ENCODE measurements at places on chromosomes 11 and 22. TPM values are rescaled to one million over a fixed set of nuclear protein-coding genes. Genes with fewer than 3 reads are reported as not detected.

MPPED1 gene
- total RNA-seq: 4.1 TPM

C11orf65 gene
- total RNA-seq: 22.1 TPM

RIMBP3C gene
- total RNA-seq: 20.8 TPM

SLC25A45 gene
- 10.6 TPM for total RNA-seq

SLC36A4 gene
- total RNA-seq: 23.5 TPM

ABCG4 gene
- total RNA-seq: 5.4 TPM

GRCh38 chr11:75320046-75320618 is 31.3 kb downstream of the ARRB1 start:
- H3K27me3 ChIP-seq: no peaks in the 10 kb centered on the region
- no peaks in the 10 kb centered on the region for H3K36me3 ChIP-seq
- H3K27ac ChIP-seq: no peak overlapping the region
- no peak overlapping the region for H3K4me3 ChIP-seq
- DNase-seq: no peak

- H3K4me1 ChIP-seq: no peaks in the 10 kb centered on the region
- no peaks in the 10 kb centered on the region for H3K27me3 ChIP-seq
- H3K36me3 ChIP-seq: no peaks in the 10 kb centered on the region
- no peak overlapping the region for H3K4me3 ChIP-seq
- no peak for DNase-seq
These were observed 169.7 kb downstream of the CEP164 start for GRCh38 chr11:117497206-117497951.

DNA sequence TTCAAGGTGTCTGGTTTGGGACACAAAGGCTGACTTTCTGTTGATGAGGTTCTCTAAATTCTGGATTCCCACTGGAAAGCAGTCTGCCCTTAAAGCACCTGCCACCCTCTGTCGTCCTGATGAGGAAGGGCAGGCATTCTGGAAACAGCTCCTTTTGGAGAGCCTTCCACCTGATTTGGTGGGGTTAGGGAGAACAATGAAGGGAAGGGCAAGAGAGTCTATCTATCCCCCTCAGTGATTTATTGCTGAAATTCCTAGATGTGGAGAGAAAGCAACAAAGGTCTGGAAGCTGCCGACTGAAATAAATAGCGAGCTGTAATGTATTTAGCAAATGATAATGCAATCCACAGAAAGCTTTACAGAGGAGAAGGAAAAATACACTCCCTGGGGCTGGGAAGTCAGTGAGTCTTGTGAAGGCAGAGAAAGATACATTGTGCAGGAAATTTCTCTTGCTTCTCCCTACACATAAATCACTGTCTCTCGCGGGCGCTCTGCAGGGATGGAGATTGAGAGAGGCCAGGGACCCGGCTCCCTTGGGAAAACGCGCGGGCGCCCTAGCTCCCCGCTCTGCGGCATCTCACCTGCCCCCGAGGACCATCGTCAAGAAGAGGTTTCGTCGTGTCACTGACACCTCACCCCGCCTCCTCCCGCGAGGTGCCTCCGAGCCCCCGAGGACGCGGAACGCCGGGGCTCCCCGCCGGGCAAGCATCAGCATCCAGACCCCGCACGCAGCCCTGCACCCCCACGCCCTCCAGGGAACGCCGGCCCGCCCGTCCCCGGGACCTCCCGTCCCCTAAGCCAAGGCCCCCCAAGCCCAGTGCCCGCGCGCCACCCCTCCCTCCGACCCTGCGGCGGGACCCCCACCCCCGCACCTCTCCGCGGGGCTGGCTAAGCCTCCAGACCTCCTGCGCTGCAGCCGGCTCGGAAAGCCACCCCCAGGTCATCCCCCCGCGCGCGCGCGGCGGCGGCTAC is 673 bp downstream of the CDON start:
- H3K27ac ChIP-seq: peak overlapping the region; percentile 79
- no peaks in the 10 kb centered on the region for H3K36me3 ChIP-seq
- no peaks in the 10 kb centered on the region for H3K27me3 ChIP-seq
- DNase-seq: peak; percentile 41

GRCh38 chr11:19879307-19880087 is 166.9 kb downstream of the NAV2 start:
- H3K4me3 ChIP-seq: no peak overlapping the region
- no peaks in the 10 kb centered on the region for H3K36me3 ChIP-seq
- H3K27me3 ChIP-seq: no peaks in the 10 kb centered on the region
- no peaks in the 10 kb centered on the region for H3K4me1 ChIP-seq

DNA sequence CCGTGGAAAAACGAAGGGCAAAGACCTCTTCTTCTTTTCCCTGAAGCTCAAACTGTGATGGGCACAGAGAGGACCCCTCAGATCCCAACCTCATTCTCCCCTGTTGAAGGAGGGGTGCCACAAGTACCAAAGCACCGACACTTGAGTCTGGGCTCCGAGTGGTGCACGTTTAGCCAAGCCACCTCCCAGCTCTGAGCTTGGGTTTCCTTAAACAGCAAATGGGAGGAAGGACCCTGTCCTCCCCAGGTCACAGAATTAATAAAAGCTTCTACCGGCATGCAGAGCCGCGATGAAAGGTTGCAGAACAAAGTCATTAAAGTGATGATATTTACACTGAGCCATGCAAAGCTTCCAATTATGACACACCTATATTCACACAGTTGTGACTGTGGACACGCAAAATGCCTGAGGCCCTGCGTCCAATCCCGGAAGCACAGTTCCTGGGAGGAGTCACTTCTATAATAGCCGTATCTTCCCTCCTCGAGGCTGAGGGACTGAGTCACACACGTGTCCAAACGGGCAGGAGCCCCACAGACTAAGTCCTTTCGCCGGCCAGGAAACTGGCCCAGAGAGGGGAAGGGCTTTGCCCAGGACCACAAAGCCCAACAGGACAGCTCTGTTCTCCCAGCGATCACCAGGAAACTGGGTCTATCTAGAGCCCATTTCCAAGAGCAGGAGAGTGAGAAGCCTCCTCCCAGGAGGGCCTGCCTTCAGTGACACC is 922 bp upstream of the CSNK1E start:
- DNase-seq: peak; percentile 66
- no peaks in the 10 kb centered on the region for H3K36me3 ChIP-seq
- H3K27ac ChIP-seq: peak overlapping the region; percentile 98
- H3K4me1 ChIP-seq: peaks cover 49% of the 10 kb centered on the region

DNA sequence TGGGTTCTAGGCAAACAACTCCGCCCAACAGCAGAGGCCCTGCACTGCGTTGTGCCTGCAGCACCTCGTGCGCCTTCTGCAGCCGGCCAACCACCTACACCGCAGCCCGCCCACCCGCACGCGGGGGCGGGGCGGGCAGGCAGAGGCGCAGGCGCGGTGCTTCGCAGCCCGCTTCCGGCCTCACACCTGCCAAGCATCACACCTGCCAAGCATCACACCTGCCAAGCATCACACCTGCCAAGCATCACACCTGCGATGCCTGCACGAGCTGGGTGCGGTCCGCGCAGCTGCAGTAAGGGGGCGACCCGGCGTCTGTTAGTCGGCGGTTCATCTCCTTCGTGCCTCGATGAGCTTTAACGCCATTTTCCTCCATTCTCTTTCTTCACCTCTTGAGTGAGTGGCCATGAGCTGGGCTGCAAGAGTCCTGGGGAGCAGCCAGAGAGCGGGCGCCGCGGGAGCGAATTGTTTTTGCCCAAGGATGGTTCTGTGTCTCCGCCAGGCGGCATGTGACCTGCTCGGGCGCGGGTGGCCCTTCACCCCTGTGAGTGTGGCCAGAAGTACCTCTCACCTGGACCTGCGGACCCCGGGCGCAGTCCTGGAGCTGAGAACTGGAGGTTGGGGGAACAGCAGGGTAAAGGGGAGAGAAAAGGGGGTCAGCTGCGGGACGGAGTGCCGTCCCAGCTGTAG is at the start of gene LDHAL6A:
Gene LDHAL6A (plus strand): TSS at position 171 of the 687 bp plus-strand sequence. CDS start 825 bp downstream, outside the sequence.
- peak within 1 kb of the TSS; percentile 50 for H3K4me3 ChIP-seq
- H3K36me3 ChIP-seq: no peaks in the 10 kb centered on the region
- no peaks in the 10 kb centered on the region for H3K27me3 ChIP-seq

DNA sequence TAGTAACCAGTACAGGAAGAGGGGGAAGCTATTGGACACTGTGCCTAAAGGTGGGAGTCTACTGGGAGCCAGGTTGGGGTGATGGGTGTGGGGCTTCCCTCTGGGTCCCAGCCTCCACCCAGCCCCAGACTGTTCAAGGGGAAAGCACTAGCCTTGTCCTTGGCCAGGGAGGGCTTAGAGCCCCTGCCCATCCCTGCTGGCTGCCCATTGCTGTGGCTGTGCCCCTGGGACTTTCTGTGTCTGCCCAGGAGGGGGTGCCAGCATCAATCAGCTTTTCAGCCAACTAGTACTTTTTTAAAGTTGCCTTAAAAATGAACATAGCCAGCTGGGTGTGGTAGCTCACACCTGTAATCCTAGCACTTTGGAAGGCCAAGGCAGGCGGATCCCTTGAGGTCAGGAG is 19.9 kb downstream of the INCENP start:
- no peaks in the 10 kb centered on the region for H3K36me3 ChIP-seq
- H3K27me3 ChIP-seq: no peaks in the 10 kb centered on the region
- no peak overlapping the region for H3K27ac ChIP-seq
- peak; percentile 11 for DNase-seq

GRCh38 chr11:62540804-62541701 is 5.6 kb downstream of the AHNAK start:
- peak overlapping the region; percentile 23 for H3K27ac ChIP-seq
- no peaks in the 10 kb centered on the region for H3K36me3 ChIP-seq
- peaks cover 56% of the 10 kb centered on the region for H3K4me1 ChIP-seq
- H3K27me3 ChIP-seq: no peaks in the 10 kb centered on the region
- no peak overlapping the region for H3K4me3 ChIP-seq

DNA sequence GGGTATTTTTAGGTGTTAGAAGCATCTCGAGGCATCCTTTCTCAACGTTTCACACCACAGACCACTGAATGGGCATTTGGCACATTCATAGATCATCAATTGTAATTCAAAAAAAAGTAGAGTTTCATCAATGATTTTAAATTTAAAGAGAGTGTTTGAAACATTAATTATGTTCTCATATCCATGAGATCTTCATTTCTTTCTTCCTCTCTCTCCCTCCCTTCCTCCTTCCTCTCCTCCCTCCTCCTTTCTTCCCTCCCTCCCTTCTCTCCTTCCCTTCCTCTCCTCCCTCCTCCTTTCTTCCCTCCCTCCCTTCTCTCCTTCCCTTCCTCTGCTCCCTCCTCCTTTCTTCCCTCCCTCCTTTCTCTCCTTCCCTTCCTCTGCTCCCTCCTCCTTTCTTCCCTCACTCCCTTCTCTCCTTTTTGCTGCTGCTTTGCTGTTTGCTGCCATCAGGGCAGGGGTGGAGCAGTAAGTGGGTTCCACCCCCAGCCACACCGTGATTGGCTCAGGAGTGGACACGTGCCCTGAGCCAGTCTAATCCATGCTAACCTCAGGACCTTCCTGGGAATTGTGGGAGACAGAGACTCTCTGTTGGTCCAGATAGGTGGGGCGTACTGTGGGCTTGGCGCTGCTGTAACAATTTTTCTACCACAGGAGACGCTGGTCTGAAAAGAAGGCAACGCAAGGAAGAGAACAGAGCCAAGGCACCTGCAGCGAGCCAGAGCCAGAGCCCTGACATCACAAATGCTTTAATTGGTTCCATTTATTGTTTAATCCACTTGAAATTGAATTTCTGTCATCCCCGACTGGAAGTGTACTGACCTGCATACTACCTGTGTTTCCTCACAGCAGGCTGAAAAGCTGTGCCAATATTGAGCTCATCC is 33.7 kb upstream of the APOBEC3A start:
- no peaks in the 10 kb centered on the region for H3K36me3 ChIP-seq
- DNase-seq: peak; percentile 90
- no peaks in the 10 kb centered on the region for H3K27me3 ChIP-seq
- H3K4me1 ChIP-seq: peaks cover 14% of the 10 kb centered on the region
- no peak overlapping the region for H3K4me3 ChIP-seq

DNA sequence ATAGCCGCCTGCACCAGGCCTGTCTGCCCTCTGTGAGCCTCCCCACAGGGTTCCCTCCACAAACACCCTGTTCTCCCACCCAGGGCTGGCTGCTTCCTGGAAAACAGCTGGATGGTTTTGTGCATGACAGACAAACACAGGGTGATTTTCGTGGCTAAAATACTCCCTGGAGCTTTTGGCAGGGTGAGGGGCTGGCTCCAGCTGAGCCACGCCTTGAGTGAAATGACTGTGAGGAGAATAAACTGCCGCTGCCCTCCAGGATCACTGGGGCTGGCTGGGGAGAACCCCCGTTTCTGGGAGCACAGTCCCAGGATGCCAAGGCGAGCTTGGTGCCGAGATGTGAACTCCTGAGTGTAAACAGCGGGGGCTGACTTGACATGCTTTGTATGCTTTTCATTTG is 20.3 kb upstream of the PPP6R3 start:
- no peak for DNase-seq
- no peaks in the 10 kb centered on the region for H3K4me1 ChIP-seq
- no peak overlapping the region for H3K27ac ChIP-seq
- H3K4me3 ChIP-seq: no peak overlapping the region
- H3K27me3 ChIP-seq: no peaks in the 10 kb centered on the region
- H3K36me3 ChIP-seq: no peaks in the 10 kb centered on the region

DNA sequence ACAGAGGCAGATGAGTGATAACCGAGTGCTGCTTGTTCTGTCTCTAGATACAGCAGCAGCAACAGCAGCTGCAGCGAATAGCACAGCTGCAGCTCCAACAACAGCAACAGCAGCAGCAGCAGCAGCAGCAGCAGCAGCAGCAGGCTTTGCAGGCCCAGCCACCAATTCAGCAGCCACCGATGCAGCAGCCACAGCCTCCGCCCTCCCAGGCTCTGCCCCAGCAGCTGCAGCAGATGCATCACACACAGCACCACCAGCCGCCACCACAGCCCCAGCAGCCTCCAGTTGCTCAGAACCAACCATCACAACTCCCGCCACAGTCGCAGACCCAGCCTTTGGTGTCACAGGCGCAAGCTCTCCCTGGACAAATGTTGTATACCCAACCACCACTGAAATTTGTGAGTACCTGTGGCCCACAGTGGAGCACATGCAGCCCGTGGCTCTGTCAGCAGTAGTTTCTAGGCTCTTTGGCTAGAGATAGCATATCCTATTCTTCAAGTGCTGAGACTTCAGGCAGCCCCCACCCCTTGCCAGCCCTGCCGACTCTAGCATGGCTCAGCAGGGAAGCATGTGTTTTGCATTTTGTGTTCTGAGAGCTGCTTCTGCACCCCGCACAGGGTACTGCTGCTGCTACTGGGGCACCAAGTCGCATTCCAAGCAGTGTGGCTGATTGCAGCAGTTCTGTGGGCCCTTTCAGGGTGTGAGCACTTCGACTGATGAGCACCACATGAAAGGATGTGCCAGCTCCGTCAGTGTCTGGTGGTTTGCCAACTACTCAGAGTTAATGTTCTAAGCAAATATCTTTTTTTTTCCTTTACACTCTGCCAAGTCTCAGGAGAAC is 59.2 kb downstream of the MED15 start:
- peaks cover 19% of the 10 kb centered on the region for H3K4me1 ChIP-seq
- DNase-seq: no peak
- H3K36me3 ChIP-seq: no peaks in the 10 kb centered on the region
- H3K27ac ChIP-seq: no peak overlapping the region
- no peaks in the 10 kb centered on the region for H3K27me3 ChIP-seq
- H3K4me3 ChIP-seq: no peak overlapping the region

DNA sequence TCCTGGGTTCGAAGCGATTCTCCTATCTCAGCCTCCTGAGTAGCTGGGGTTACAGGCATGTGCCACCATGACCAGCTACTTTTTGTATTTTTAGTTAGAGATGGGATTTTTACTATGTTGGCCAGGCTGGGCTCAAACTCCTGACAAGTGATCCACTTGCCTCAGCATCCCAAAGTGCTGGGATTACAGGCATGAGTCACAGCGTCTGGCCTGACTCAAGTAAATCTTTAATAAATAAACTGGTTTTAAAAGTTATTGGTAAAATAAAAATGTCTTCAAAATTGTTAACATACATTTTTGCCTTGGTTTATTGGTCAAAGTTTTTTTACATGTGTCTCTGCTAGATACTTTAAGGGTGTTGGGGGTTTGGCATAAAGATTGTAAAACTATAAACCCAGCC is 7.3 kb upstream of the PES1 start:
- H3K36me3 ChIP-seq: no peaks in the 10 kb centered on the region
- H3K4me1 ChIP-seq: no peaks in the 10 kb centered on the region
- no peak overlapping the region for H3K27ac ChIP-seq
- H3K4me3 ChIP-seq: no peak overlapping the region
- H3K27me3 ChIP-seq: no peaks in the 10 kb centered on the region

Measured in testis (tissue), 5 donors.